ENCODE measurements at places on chromosomes 3 and 15.

DNA sequence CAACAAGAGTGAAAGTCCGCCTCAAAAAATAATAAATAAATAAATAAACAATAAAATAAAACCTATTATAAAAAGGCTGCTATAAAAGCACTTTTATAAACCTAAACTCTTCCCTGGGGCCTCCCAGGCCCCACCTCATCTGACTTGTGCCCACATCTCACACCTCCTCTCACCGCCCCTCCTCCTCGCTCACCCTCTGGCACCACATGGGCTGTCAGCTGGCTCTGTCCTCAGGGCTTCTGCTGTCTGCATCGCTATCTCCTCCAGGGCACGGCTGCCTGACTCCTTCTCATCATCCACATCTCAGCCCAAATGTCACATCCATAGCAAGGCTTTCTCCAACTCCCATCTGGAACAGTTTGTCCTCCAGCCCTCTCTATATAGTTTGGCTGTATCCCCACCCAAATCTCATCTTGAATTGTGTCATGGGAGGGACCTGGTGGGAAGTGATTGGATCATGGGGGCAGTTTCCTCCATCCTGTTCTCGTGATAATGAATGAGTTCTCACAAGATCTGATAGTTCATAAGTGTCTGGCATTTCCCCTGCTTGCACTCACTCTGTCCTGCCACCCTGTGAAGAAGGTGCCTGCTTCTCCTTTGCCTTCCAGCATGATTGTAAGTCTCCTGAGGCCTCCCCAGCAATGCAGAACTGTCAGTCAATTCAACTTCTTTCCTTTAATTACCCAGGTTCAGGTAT lies 8.8 kb upstream of the SH3BP5 start:
- DNase-seq = no peak

DNA sequence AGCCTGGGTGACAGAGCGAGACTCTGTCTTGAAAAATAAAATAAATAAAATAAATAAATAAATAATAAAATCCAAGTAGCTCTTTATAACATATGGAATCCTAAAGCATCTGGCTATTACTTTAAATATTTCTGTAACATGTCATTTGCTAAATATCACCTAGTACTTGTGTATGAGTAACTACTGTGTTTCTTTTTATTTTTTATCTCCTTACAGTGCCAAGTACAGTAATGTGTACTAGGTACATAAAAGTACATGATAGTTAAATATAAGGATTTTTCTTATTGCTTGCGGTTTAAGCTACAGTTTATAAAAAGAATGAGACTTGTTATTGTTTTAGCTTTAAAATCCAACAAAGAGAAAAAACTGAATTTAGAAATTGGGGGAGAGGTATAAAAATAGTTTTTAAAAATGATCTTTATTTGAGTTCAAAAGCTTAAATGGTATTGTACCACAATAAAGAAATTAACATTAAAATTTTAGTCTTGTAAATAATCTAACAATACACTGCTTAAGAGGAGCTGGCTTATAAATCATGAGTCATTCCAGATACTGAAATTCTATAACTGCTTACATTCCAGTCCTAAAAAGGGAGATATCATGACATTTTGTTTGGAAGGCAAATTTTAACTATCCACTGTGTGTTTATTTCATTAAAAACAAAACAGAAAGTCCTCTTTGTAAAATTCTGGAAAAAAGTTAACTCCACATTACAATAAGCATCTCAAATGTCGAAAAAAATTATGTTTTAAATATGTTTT lies 73.1 kb downstream of the FGF7 start:
- no peak for DNase-seq

- DNase-seq = no peak
Measured at GRCh38 chr3:57803647-57804081, 47.6 kb downstream of the SLMAP start.

DNA sequence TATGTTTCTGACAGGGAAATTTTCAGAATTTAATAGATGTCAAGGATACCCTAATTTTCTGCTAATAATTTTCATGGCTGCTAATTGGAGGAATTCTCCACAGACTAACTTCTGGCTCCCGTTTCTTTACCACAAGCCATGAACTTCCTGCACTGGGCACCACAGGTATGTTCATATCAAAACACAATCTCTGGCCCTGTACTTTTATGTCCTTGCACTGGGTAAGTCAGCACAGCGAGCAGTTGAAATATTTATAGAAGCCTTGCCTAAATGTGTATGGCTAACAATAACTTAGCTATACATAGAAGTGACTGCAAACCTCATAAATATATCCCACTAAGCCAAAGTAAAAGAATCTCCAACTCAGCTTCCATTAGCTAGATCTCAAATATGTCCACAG lies 246.9 kb downstream of the ZIC1 start:
- no peak for DNase-seq

- DNase-seq = no peak
Measured at GRCh38 chr3:162366166-162366766, 869.7 kb downstream of the OTOL1 start.

DNA sequence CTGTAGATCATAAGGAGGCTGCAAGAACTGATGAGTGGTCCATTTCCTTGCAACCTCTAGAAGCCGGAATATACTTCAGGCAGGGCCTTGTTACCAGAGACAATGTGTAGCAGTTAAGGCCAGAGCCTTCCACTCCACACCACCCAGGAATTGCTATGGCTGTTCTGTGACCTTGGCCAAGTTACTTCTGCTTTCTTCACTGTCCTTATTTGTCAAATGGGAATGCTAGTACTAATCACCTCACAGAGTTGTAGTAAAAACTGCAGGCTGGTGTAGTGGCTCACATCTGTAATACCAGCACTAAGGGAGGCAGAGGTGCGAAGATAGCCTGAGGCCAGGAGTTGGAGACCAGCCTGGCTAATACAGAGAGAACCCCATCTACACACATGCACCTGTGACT lies 28.7 kb upstream of the RPN1 start:
- no peak for DNase-seq

- no peak for DNase-seq
Measured at GRCh38 chr3:189349772-189350171, 178.0 kb downstream of the TPRG1 start.

DNA sequence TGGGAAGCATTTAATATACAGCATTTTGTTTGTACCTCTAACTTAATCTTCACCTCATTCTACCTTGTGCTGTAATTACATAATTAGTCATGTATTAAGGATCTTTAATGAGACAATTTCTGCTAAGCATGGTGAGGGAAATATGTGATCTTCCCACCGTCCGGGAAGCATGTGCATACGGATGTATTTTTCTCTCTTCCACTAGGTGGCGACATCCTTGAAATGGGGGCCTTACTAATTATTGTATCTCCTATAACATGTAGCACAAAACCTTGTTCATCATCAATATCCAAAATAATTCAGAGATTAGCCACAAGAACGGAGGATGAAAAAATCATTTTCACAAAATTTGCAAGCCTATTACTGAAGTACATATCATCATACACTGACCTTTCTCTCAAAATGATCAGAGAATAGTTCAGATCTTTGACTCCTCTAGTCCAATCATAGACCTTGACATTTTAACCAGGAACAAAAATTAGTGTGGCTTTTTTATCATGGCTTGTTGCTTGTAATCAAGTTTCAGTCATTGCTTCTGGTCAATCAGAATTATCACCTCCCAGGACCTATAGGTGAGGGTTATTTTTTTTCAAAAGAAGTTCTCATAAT lies 148.9 kb upstream of the GBE1 start:
- DNase-seq = no peak

- no peak for DNase-seq
Measured at GRCh38 chr3:79167651-79168416, 600.0 kb downstream of the ROBO1 start.

DNA sequence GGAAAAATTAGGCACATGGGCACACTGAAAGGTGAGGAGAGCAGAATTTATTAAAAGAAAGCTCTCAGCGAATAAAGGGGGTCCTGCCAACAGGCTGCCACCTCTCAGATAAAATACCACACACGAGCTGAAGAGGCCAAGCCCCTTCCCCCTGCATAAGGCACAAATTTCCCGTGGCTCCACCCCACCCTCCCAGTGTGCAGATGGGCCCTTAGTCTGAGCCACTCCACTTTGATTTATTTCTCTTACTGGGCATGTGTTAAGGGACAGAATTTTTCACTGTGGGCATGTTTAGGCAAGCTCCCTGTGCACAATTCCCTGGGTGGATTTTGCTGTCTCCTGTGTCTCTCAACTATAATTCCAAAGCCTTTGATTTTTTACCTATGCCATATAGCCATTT lies 409.8 kb downstream of the TBL1XR1 start:
- no peak for DNase-seq

- DNase-seq = peak; percentile 1
Measured at GRCh38 chr15:100918690-100919480, at the start of gene LRRK1. Gene LRRK1 (plus strand): TSS chr15:100919357. CDS start chr15:100924633, 5,276 bp downstream.

- DNase-seq = no peak
Measured at GRCh38 chr15:56923174-56923591, 4.7 kb downstream of the TCF12 start.

DNA sequence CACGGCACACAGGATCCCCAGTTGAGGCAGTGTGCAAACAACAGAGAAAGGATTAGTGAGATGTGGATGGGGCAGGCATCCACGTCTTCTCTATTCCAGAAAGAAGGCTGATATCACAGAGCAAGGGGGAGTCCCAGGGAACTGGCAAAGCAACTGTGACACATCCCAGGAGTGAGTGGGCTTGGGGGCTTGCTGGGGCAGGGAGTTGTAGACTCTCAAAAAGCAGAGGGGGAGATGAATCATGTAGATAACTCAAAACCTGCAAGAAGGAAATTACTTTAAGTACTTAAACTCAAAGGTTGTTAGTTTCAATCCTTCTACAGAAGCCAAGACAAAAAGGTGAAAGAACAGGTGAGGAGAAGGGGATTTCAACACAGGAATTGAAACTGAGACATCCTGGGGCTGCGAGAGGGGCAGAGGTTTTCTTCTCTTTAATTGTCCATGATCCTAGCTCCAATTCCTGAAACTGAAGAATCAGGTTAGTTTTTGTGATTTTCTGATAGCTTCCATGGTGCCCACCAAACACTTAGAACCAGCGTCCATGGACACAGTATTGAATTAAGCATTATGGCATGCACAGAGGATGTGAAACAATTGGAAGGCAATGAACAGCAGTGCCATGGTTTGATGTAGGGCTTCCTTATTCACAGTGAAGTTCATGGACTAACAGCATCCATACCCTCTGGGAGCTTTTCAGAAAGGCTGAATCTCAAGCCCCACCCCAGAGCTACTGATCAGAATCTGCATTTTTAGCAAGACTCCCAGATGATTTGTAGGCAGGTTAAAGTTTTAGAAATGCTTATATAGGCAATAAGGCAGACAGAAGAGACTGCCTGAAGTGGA lies 52.0 kb downstream of the CCR3 start:
- no peak for DNase-seq

DNA sequence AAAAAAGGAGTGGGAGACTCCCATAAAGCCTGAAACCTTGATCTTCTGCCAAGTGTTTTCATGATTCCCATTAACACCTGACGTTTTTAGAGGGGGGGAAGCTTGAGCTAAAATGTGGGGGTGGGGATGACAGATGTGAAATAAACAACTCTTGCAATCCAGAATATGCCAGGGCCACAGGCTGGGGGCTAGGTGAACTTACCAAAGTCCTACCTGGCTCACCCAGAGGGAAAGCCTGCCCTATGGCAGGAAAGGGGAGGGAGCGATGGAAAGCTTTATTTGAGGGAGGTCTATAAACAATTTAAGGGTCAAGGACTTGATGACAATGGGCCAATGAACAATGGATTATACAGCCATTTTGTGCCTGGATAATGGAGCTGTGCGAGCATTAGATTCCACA lies 108.3 kb downstream of the LRIG1 start:
- DNase-seq = no peak

DNA sequence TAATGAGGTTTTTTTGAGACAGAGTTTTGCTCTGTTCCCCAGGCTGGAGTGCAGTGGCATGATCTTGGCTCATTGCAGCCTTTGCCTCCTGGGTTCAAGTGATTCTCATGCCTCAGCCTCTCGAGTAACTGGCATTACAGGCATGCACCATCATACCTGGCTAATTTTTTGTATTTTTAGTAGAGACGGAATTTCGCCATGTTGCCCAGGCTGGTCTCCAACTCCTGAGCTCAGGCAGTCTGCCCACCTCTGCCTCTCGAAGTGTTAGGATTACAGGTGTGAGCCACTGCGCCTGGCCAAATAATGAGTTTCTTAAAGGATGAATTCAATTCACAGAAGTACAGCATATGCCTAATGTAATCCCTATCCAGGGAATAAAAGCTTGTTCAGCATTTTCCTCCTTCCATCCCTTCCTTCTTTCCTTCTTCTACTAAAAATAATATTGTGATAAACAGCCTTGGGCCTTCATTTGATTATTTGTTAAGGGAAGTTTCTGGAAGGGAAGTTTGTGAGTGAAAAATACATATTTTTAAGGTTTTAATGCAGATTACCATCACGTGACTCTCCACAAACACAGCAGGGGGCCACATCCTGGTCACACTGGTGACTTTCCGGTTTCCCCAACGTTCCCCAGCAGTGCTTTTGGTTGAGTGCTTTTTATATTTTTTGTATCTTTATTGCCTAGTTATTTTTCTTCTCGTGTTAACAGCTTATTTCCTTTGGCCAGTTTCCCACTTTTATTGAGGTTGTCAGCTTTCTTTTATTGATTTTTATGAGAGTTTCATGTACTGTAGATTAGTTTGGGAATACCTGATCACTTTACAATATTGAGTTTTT lies 116.8 kb downstream of the USP13 start:
- DNase-seq = no peak

- no peak for DNase-seq
Measured at GRCh38 chr3:66738625-66739365, 238.0 kb upstream of the LRIG1 start.

DNA sequence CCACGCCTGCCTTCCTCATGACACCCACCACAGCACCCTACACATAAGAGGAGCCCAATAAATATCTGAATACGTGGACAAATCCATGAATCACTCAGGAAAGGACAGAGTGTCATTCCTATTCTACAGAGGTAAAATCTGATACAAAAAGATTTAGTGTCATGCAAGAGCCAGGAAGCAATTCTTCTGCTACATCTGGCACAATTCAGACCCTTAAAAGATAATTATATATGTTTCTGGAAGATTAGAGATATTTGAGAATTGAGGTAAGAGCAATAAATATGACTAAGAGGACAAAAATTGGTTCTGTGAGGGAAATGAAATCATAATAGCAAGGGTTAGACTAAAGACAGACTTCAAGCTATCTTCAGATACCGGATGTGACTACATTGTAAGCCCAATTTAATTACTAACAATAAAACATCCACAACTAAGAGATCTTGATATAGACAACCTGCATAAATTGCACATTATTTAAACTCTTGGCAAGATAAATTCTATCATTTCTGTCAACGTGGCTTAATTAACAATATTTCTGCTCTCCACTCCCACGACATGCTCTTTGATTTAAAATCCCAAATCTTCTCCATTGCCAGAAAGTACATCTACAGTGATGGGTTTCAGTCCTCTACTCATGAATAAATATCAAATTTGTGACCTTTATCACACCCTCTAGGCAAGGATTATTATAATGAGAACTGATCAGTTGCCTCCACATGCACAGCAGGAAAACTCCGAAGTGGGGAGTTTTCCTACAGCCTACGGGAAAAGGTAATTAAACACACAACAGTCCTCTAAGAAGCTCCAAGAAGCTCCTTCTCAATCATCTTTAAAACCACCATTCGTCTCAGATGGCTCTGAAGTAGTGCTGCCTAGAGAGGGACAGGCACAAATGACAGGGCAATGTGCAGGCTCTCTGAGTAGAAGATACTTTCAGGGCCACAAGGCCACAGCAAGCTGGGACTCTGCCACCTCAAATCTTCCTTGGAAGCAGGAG lies 32.6 kb downstream of the MB21D2 start:
- no peak for DNase-seq

GRCh38 chr3:50648313-50648712 lies 26.4 kb upstream of the DOCK3 start:
- DNase-seq = no peak

Data from CD4-positive, alpha-beta T cell treated with Interferon alpha-2 for 1 hour (primary cell).